ENCODE measurements at places on chromosomes 11 and 22. TPM values are rescaled to one million over a fixed set of nuclear protein-coding genes. Genes with fewer than 3 reads are reported as not detected.

- DNase-seq, result no peak
Measured at GRCh38 chr11:44709966-44710365, 16.8 kb upstream of the TSPAN18 start.

PKNOX2 gene
- polyA plus RNA-seq, result 16.2 TPM

- no peak for DNase-seq
Measured at GRCh38 chr11:94861306-94861845, 93.2 kb downstream of the AMOTL1 start.

- no peak for DNase-seq
Measured at GRCh38 chr22:33896154-33896553, 24.1 kb downstream of the LARGE1 start.

- no peak for DNase-seq
Measured at GRCh38 chr11:67405196-67405567, 1.3 kb downstream of the TBC1D10C start.

- DNase-seq, result no peak
Measured at GRCh38 chr11:35402751-35403660, 16.4 kb downstream of the SLC1A2 start.

WNT7B gene
- 18.7 TPM for polyA plus RNA-seq

LGR4 gene
- polyA plus RNA-seq, result 21.2 TPM

DNA sequence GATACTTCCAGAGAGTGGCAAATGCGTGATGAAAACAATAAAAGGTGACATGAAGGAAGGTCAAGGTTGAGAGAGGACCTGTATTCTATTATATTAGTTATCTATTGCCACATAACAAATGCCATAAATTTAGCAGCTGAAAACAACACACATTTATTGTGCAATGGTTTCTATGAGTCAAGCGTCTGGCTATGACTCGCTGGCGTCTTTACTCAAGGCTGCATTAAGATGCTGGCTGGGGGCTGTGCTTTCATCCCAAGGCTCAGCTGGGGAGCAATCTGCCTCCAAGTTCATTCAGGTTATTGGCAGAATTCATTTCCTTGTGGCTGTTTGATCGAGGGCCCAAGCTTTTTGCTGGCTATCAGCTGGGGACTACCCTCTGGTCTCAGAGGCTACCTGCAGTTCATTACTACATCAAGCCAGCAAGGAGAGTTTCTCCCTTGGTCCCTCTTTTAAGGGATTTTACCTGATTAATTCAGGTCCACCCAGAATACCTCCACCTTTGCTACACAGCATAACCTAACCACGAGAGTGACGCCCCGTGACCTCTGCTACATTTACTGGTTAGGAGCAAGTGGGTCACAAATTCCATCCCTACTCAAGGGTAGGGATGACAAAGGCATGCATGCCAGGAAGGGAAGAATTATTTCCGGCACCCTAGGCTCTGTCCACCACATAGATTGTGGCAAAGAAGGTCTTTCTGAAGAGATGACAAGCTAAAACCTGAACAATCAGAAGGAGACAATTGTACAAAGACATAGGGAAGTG, 549.1 kb downstream of the MN1 start:
- no peak for DNase-seq

DNA sequence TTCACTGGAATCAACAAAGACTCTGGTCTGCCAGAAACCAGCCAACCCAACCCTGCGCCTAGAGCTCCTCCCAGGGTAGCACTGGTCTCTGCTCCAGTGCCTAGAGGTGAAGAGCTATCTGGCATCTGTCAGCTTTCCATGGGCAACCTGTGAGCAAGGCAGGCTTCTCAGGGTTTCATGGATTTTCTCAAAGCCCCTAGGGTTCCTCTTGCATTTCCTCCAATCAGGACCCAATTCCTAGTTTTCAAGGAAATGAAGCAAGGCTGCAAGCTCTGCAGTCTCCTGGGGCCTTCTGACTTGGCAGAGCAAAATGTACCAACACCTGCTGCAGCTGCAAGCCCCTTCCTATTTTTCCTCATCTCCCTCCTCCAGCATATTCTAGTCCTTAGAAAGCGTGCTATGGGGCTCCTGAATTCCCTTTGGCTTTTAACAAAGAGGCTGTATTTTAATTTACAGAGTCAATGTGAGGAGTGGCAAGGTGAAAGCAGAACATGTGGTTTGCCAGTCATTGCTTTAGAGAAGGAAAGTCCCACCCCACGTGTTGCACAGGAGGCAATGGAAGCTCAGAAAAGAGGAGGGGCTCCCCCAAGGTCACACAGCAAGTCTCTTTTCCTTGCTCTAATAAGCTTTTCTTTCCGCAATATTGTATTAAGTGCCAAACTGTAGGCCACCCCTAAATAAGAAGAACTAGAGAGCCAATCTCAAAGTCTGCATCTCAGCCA, 33.0 kb upstream of the RIC3 start:
- no peak for DNase-seq

- no peak for DNase-seq
Measured at GRCh38 chr11:32701616-32702015, 92.8 kb downstream of the CCDC73 start.

BCR gene
- 46.3 TPM for polyA plus RNA-seq

DNA sequence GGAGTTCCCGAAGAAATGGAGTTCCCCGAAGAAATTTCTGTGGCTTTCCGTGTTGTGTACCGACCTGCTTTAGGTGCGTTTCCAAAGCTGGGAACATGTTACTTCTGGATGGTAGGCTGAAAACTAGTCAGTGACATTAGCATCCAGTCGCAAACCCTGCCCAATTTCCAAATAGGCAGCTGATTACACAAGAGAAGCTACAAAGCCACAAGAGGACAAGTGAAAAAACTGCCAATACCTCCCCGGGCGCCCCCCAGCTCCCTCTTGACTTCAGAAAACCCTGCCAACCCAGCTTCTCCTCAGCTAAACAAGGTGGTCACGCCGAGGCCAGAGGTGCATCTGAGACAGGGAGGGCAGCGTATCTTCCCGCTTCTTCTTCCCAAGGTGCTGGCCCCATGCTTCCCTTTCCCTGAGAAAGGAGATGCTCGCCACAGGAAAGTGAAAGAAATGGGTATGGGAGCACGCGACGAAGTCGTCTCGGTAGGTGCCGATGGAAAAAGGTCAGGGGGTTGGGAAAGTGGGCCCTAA, 551 bp downstream of the AGBL2 start:
- DNase-seq, result no peak

DNA sequence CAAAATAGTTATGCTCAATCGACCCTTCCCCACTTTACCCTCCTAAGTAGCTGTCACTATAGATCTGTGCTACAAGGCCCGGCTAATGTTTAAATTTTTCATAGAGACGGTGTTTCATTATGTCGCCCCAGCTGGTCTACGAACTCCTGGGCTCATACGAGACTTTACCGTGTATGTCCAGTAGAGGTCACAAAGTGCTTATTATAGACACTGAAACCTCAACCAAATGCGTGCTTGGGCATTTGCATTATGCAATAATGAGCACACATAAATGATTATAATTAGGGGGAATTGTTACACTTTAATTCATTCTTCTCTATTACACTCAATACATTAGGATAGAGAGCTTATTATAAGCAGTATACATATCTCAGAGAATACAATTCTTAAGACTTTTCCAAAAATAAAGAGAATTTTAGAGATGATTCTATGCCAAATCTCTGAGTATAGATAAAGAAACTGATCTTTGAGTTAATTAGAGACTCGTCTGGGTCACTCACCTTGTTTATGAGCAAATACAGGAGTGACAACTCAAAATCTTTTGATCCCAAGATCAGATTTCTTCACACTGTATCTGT, 12.5 kb upstream of the MRPL16 start:
- DNase-seq, result peak; percentile 15
